NCI-H2081 (cell line): ENCODE measurements at places on chromosomes 7 and 10.

- DNase-seq: peak; percentile 69
Observed at GRCh38 chr10:116704926-116705325, 37.4 kb downstream of the HSPA12A start.

- no peak for DNase-seq
Observed at GRCh38 chr7:106878748-106879439, 13.8 kb downstream of the PIK3CG start.

DNA sequence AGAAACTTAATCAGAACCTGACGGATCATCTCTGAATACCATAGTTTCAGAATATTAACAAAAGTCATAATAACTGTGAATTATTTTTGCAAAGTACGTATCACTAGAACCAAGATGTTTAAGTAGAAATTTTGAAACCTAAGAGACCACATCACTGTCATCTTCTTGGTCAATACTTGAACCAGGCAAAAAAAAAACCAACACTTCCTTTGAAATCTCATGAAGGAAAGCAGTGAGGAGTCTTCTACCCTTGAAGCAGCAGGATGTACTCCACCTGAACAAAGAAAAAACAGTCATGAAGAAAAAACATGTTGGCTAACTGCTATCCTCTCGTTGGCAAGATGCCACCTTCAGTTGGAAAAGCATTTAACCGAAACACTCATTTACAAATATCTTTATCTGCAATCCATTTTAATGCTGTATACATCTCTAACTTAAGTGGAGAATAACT lies 82.4 kb downstream of the SRPK2 start:
- no peak for DNase-seq

GRCh38 chr7:1994931-1995330 lies 237.8 kb downstream of the MAD1L1 start:
- DNase-seq: no peak

GRCh38 chr7:137345799-137346449 lies 2.4 kb upstream of the PTN start:
- no peak for DNase-seq

DNA sequence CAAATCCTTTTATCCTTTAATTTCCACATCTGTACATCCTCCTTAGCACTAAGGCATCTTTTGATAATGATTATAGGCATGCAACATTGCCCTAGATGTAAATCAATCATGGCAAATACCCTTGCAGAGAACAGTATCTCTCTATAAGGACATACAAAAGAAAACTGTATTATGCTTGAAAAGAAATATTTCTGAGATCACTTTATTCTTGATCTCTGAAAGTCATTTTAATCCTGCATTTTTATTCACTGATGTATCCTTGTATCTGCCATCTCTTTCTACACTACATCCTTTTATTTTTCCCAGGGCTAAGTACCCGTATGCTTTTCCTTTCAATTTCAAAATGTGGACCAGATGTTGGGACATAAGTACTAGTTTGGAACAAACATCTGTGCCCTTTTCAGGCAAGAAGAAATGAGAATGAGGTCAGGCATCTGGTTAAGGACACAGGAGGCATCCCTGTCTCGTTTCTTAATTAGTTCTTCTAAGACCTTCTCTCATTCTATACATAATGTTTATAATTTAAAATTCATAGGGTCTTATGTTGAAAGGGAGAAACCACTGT lies 338.6 kb downstream of the CNTNAP2 start:
- no peak for DNase-seq
